Left ventricle myocardium inferior (tissue), 1 donor: ENCODE measurements at places on chromosomes 5 and 9. TPM values are rescaled to one million over a fixed set of nuclear protein-coding genes. Genes with fewer than 3 reads are reported as not detected.

DNA sequence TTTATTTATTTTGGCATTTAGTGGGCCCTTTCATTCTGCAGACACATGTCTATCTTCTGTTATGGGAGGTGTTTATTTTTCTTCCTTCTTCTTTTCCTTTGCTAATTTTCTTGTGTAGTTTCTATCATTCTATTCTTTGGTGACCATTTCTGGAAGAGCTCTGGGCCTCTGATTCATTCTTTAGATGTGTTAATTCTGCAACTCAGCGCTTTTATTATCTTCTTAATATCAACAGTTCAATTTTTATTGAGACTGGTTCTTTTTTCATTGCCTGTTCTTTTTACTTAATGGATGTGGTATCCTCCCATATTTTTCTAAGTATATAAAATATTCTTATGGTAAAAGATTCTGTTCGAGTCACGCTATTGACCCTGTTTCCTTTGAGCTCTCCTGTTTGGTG, 112.0 kb downstream of the HSPA4 start:
- DNase-seq = no peak

- DNase-seq = no peak
Measured at GRCh38 chr9:28166179-28166578, 592.9 kb upstream of the C9orf72 start.

GRCh38 chr9:98071737-98072136, 15.2 kb downstream of the NANS start:
- no peak for DNase-seq

The SPINK13 gene
- total RNA-seq = not detected

The CDH9 gene
- total RNA-seq = not detected

GRCh38 chr9:14690948-14691730, 2.1 kb downstream of the ZDHHC21 start:
- no peak for DNase-seq

The TRIM36 gene
- 0.44 TPM for total RNA-seq

DNA sequence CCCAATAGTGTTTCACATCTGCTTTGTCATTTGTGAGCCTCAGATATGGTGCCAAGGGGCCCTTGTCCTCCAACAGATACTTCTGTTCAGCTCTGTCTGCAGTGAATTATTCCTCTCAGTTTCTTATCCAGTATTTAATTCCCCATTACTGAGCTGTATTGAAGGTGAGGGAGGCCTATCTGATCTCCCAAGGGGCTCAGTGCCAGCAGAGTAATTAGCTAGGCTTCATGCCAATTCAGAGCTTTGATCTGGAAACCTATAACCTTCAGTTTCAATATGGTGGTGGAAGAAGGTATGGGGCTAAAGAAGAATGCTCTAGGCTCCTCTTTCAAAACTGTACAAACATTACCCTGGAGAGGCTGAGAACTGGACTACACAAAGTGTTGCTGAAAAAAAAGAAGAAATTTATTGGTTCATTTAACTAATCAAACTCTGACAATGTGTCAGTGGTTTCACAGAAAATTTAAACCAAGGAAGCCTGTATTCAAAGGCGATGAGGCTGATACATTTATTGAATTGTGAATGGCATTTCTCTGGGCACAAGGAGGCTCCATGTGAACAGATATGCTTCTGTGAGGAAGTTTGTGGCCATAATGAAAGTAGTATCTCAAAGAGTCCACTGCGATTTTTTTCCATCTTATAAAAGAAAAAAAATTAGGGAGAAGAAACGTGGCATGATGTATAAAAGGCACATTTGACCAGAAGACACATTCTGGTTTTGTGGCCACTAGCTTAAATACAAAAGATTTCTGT, 397.8 kb downstream of the TLE4 start:
- DNase-seq = no peak

DNA sequence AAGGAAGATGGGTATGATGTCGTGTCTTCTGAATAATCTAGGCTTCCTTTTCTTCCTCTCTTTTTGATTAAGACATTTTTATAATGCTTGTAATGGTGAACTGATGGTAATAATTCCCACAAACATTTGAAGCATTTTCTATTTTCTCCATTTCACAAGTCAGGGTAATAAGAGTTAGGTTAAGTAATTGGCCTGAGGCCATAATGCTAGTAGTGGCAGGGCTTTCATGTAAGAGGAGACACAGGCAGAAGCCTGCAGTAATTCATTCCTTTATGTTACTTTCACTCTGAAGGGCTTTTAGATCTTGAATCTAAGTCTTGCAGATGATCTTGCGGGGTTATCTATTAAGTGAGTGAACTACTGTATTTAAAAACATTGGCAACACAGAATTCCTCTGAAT, 374.9 kb downstream of the MAT2B start:
- DNase-seq = no peak

The FOXD4L5 gene
- 0.08 TPM for total RNA-seq

DNA sequence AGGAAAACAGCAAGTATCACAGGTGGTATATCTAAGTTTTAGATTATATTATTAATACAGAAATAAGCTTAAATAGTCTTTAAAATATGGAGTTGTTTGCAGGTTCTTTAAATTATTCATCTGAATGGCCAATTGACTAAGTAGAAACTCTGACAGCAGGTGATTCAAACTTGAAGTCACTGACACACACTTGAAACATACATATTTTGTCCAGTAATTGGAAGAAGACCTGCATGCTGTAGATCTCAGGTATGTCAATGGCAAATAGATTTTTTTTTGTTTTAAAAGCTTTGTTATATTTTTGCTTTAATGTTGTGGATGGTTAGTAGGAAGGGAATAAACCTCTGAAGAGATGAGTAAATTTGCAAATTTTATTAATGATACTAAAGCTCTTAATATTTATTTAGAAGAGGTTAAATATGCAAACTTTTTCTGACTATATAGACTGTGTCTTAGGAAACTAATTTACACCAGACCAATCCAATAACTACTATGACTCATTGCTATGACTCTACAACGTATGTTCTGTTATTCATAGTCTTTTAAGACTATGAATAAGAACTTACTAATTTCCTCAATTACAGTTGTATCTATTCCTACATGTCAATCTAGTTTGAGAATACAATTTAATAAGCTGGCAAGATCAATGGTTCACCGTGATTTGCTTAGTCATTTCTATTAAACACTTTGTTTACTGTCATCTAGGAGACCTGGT, 53.9 kb upstream of the RORB start:
- DNase-seq = no peak

The SUB1 gene
- total RNA-seq = 222 TPM

DNA sequence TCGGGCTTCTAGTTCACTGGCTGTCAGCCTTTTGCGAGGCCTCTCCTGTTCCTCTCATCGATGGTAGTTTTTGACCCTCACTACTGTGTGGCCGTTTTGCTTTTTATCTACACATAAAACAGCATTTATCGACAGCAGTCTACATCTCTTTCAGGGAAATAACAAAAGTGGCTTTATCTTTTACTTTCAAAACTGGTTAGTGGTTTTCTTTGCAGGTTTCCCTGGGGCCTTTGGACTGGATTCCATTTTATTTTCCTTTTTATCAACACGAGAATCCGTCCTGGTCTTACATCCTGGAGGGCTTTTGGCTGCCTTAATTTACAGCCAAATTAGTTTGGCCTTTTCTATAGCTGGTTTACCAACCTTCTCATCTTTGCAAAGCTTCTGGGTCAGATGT, 793 bp upstream of the PKD2L2 start:
- no peak for DNase-seq

GRCh38 chr9:6877671-6878161, 119.9 kb downstream of the KDM4C start:
- no peak for DNase-seq

DNA sequence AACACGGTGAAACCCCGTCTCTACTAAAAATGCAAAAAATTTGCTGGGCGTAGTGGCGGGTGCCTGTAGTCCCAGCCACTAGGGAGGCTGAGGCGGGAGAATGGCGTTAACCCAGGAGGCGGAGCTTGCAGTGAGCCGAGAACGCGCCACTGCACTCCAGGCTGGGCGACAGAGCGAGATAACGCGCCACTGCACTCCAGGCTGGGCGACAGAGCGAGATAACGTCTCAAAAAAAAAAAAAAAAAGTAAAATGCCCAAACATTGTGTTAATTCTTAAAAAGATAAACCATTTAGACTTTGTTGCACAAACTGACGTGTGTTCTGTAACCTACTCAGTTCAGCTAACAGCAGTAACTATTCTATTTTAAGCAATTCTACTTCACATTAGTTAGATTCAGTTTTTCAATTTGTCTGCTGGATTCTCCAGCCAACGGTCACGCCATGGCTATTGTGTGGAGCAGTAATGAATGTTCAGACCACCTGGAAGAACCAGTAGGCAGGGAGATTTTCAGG, 119.3 kb upstream of the MAN2A1 start:
- DNase-seq = no peak

- no peak for DNase-seq
Measured at GRCh38 chr9:86485359-86485758, 131.1 kb upstream of the TUT7 start.

DNA sequence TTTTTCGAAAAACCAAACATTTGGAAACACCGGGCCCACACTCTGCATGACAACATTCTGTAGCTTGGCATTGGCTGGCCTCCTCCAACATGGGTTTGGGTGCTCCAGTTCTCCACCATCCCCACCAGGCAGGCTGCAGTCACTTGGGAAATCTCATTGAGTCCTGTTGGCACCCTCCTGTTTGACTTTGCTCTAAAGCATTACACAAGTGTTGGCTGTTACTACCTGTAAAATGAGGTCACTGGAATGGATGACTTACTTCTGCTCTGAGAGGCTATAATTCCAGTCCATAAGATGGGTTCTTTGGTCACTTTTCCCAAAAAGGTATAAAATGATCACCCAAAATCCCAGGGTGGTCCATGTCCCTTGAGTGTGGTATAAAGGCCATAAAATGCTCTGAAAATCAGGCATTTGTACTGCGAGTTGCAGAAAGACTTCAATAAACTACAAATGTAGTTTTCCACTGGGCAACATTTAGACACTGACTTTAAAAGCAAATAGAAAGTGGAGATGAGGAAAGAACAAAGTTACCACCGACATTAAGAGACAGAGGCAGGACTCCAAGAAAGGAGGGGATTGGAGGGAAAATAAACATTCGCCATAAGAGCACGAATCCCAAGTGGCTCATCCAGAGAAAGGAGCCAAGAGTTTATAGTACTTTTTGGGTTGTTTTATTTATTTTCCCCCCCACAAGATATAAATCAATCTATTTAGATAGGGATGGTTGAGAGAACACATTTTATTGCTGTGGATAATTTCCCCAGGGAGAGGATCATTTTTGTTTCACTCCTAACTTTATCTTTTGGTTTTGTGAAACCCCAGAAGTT, 295.1 kb downstream of the TLE1 start:
- DNase-seq = no peak

The PCDHA1 gene
- not detected for total RNA-seq

DNA sequence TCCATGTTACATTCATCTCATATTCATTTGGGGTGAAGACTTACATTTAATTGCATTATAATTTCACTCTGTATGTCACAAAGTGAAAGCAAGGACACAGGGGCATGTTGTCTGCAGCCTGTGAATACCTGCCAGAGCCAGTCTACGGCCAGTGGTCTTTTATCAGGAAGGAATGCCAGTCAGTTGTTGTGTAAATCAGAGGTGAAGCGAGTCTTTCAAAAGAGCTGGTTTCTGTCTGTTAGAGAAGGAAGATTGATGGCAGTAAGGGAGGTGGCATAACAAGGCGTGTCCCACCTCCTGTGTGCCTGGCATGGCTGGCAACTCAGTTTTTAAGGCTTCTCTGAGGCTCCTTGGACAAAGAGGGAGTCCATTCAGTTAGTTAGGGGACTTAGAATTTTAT, 18.1 kb upstream of the SYK start:
- DNase-seq = no peak

- DNase-seq = no peak
Measured at GRCh38 chr9:627336-627970, 214.0 kb upstream of the DMRT1 start.

GRCh38 chr5:55538661-55539060, 3.9 kb upstream of the PLPP1 start:
- DNase-seq = no peak

The SH2D3C gene
- 18.2 TPM for total RNA-seq

The STPG3 gene
- total RNA-seq = 0.58 TPM

GRCh38 chr5:113147101-113147508, 170.5 kb downstream of the DCP2 start:
- DNase-seq = no peak

- DNase-seq = no peak
Measured at GRCh38 chr5:142461028-142461590, 136.3 kb upstream of the SPRY4 start.

GRCh38 chr5:10262121-10262774, 12.2 kb downstream of the CCT5 start:
- no peak for DNase-seq

The CKMT2 gene
- 1,824 TPM for total RNA-seq

DNA sequence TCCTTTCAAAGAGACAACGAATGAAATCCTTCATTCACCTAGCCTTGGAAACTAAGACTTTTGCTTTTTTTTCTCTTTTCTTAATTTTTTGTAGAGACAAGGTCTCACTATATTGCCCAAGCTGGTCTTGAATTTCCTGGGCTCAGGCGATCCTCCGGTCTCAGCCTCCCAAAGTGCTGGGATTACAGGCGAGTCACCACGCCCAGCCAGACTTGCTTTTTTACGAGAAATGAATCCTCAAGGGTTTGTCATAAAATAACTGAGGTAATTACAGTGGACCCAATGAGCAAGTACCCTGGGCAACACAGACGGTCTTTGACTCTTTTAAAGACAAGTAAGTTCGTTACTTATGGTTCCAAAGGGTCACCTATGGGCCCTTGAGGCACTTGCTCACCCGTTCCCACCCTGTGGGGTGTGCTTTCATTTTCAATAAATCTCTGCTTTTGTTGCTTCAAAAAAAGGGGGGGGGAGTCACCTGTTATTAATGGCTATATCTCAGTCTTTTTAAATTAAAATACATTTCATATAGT, 70.4 kb downstream of the TRPM6 start:
- no peak for DNase-seq

DNA sequence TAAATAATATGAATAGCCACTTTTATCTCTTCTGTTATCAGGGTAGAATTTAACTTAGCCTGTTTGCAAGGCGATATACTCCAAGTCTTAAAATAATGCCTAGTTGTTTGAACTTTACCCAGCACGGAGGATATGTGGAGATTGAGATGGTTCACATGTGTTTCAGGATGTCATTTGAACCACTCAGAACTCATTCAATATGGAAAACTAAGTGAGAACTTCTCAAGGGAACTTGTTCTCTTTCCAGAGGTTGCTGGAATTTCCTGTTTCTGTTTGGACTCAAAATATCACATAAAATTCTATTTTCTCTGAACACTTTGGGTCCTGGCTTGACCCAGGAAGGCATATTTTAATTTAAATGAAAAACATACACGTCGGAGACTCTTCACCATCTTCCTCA, 139.1 kb upstream of the MYO10 start:
- no peak for DNase-seq
